ENCODE measurements at places on chromosomes 6 and 20.

- no peak for DNase-seq
Measured at GRCh38 chr6:56875961-56876360, 78.9 kb upstream of the BEND6 start.

DNA sequence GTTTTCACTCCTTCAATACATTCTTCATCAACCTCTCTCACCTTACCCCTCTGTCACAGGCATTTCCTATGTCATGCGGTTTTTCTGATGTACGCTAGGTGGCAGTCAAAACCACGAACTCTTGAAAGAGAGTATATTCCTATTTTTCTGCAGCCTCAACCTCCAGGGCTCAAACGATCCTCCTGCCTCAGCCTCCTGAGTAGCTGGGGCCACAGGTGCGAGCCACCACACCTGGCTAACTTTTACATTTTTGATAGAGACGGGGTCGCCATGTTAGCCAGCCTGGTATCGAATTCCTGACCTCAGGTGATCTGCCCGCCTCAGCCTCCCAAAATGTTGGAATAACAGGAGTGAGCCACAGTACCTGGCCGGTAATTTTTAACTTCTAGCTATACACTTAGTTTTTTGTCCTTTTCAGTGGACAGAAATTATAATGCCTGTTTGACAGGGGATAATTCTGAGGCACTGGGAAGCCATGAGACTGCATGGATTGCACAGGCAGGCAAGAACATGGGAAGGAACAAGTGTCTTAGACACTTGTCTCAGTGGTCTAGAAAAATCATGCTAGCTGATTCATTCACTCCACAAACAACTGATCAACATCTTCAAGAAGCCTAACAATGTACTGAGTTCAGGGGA lies 22.5 kb upstream of the HFE start:
- DNase-seq: no peak

DNA sequence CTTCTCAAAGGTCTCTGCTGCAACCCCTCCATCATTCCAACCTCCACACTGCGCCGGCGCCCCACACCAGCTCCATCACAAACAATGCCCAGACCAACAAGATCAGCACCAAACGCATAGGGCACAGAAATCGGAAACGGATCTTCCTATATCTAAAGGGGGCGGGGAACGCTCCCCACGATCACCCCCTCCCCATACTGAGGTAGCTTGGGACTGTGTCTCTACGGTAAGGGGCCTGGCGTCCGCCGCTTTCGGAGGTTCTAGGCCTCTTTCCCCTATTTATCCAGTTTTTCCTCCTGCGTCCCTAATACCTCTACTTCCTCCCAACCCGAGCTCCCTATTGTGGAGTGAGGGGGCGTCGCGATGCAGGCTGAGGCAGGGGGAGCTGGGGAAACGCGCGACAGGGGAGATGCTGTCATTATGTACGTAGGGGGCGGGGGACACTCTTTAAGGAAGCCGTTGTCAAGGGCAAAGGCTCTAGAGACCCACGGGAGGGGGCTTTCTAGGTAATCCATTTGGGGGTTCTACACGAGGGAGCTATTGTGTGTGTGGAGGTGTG lies 909 bp downstream of the DNAAF9 start:
- DNase-seq: no peak

DNA sequence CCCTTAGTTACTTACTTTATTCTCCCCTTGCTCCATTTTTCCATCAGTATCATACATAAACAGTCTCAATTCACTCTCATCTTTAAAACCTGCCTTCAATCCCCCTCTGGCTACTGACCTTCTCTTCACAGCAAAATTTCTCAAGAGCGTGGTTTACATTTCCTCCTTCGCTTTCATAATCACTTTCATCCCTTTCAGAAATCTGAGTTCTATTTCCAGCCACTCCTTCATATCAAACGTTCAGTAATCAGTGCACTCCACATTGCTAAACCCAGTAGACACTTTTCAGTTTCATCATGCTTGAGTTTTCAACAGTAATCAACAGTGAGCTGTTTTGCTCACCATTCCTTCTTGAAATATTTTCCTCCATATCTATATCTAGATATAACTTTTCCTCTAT lies 176.7 kb upstream of the HSF2 start:
- no peak for DNase-seq

GRCh38 chr20:4912380-4913142 lies 88.7 kb downstream of the SLC23A2 start:
- no peak for DNase-seq

DNA sequence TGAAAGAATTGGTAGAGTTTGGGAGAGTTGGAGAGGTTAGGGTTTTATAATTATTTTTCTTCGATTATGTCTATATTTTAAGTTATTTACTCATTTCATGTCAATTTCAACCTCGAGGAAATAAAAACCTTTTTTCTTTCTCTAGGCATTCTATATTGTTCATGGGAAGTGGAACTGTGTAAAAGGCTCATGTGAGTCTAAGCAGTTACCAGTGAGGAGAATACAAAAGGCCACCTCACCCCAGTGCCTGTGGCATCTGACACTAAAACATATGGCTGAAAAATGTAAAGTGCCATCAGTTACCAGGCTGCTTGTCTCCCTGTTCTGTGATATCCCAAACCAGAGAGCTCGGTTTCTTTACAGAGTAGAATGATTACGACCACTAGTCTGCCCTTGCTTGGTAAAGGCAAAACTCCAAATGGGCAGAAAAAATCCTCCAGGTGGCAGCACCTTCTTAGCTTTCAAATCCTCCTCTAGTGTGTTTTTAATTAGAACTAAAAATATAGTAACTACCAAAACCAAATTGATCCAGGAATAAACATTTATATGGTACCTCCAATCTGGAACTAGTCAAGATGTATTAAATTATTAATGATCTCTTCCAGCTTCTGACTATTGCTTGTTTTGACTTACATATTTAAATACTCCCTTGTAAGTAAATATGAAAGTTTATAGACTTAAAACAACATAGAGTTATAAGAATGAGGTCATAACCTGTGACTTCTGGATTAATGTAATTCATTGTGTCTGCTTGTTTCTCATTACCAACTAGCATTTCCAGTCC lies 122.6 kb upstream of the MCHR2 start:
- no peak for DNase-seq

- DNase-seq: no peak
Measured at GRCh38 chr6:5084360-5084780, 771 bp upstream of the PPP1R3G start.

- peak; percentile 20 for DNase-seq
Measured at GRCh38 chr20:44089987-44090674, 96.9 kb downstream of the JPH2 start.

- no peak for DNase-seq
Measured at GRCh38 chr6:16749516-16750485, 11.5 kb downstream of the ATXN1 start.

DNA sequence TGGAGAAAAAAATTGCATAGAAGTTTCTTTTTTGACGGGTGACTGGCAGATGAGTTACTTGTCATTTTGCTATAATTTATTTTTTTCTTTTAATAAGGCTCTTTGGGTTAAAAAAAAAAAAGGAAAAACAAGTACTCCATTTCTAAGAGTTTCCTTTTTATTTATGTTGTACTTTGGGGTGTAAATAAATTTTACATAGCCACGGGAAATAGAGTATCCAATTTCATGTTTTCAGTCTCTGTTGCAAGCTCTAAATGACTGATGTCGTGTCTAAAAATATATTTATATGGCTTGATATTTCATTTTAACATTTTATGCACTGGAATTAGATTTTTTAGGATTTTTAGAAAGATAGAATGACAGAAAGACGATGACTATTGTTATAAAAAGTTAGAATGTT lies 3.4 kb downstream of the EYA4 start:
- no peak for DNase-seq

DNA sequence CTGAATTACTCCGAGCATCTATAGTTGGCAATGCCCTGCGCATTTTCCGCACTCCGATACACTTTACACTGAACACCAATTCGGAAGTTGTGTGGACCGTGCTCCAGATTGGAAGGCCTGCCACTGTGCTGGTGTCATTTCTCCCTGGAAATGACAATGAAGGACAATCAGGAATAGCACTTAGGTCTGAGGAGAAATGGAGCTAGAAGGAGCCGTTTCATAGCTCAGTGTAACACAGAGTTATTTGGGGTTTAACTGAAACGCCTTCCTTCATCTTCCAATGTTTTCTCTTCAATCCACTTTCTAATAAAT lies 501 bp upstream of the PLA2G7 start:
- no peak for DNase-seq

DNA sequence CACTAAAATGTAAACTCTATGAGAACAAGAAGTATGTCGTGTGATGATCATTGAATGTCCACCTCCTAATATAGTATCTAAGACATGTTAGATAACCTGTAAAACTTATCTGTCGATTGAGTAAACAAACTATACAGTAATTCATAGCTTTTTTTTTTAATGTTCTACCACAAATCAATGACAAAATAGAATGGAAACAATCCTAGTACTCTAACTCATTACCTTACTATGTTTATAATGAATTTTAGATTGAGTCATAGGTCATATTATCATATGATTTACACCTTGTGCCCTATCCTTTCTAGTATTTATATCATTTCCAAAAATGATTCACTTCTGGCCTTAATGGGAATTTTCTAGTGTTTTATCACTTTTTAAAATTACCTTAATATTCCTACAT lies 6.1 kb downstream of the VTA1 start:
- no peak for DNase-seq

GRCh38 chr20:48451401-48451800 lies 376.4 kb downstream of the PREX1 start:
- DNase-seq: no peak

- no peak for DNase-seq
Measured at GRCh38 chr6:163318071-163318786, 96.3 kb upstream of the QKI start.

- DNase-seq: no peak
Measured at GRCh38 chr6:95519228-95520037, 57.9 kb upstream of the MANEA start.

- no peak for DNase-seq
Measured at GRCh38 chr6:110404607-110405006, 10.8 kb downstream of the DDO start.

DNA sequence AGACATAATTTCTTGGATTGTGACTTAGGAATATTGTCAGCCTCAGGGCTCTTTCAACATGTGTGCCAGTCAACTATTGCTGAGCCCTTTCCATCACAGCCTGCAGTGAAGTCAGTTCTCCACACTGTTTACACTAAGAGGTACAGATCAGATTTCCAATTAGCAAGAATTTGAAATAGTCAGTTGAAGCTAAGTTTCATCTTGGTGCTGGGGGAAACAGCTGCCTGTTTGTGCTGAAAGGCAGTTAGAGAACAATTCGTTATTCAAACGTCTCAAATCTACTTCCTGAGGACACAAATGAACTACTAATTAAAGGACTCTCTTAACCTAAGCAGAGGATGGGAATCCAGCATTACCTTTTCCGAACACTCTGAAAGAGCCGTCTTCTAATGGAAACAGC lies 25.9 kb downstream of the ADGRF1 start:
- DNase-seq: no peak

GRCh38 chr20:39021748-39022147 lies 59.6 kb downstream of the DHX35 start:
- no peak for DNase-seq

- no peak for DNase-seq
Measured at GRCh38 chr6:56906752-56907151, 48.2 kb upstream of the BEND6 start.

- DNase-seq: no peak
Measured at GRCh38 chr6:127192911-127193541, 73.6 kb upstream of the RNF146 start.

- DNase-seq: no peak
Measured at GRCh38 chr20:57797401-57797800, 87.6 kb upstream of the PMEPA1 start.

GRCh38 chr20:14266246-14266645 lies 71.2 kb downstream of the FLRT3 start:
- DNase-seq: no peak

- DNase-seq: no peak
Measured at GRCh38 chr6:71349976-71350615, 61.5 kb downstream of the OGFRL1 start.

DNA sequence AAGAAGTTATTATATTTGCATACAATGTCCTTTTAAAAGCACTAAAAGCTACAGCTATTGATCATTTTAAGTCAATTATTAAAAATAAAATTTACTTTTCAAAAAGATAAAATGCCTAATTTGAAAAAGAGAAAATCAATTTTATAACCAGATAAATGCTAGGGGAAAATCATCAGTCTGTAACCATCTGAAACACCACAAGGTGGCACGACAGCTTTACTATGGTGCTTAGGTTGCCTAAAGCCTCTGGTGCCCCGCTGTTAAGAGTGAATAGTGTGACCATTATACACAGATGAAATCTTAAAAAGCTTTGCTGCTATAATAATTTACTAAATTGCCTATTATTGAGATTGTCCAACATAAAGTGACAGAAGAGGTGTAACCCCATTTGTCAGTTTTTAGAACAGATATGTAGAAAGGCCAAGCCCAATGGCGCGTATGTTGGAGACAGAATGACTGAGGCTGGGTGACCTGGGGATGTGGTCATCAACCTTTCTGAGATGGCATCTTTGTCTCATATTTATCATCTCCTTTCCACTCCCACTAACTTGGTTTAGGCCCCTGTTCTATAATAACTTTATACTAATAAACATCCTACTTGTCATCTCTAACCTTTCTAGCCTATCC lies 100.8 kb downstream of the MOXD1 start:
- no peak for DNase-seq

- no peak for DNase-seq
Measured at GRCh38 chr6:11586536-11586935, 49.0 kb downstream of the TMEM170B start.

DNA sequence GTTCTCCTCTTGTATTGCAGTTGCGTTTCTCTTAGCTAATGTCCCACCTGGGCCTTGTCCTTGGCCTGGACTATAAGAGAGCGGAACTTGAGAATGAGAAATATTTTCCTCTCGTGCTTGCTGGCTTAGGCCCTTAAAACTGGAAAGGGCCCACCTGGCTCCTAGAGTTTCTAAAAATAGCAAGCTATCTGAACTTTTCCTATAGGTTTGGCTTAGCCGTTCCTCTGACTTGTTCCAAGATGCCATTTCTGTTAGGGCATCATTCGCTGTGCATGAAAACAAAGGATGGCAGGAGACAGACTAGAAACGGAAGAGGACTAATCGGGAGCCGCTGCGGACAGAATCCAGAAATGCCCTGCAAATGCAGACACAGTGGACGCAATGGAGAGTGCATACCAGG lies 4.5 kb downstream of the RIPOR3 start:
- no peak for DNase-seq

DNA sequence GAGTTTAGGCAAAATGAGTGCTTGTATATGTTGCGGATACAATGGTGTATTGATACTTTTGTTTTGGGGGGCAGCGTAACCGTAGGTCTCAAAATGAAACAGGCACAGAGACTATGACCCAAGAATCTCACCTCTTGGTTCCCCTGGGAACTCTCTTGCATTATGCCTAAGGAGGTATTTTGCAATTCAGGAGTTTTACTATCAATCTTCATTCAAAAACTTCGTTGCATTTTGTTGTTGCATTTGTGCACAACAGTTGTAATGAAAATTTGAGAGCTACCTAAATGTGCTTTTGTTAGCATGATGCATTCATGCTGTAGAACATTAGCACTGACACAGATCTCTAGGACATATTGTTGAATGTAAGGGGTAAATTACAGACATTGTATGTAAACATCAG lies 18.2 kb downstream of the VTA1 start:
- DNase-seq: no peak

GRCh38 chr6:78947529-78947928 lies 80.2 kb downstream of the IRAK1BP1 start:
- no peak for DNase-seq

Data from NCI-H187 (cell line).